ENCODE measurements at places on chromosomes 7 and 10.

DNA sequence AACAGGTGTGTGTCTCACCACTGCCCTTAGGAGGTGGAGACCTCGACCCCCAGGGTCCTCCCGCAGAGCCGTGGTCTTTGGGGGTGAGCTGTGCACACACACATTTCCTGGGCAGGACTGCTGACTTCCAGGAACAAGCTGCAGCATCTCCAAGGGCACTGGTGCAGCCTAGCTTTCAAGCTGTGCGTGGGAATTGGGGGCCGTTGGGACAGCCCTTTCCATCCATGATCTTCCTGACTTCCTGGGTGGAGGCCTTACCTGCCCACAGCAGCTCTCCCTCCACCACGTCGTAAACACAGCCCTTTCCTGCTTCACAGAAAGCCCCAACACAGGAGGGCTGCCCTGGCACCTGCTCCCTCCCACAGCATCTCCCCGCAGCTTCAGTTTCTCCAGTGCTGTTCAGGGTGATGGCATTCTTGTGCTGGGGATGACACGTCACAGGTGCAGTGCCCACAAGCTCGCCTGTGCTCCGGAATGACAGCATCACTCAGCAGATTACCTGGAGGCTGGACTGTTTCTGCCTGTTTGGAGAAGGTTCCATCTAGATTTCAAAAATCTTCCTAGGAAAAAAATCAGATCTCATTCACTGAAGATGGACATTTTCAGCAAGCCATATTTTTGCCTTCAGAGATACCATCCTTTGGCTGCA lies 208.0 kb upstream of the PPP2R2D start:
- DNase-seq = no peak

DNA sequence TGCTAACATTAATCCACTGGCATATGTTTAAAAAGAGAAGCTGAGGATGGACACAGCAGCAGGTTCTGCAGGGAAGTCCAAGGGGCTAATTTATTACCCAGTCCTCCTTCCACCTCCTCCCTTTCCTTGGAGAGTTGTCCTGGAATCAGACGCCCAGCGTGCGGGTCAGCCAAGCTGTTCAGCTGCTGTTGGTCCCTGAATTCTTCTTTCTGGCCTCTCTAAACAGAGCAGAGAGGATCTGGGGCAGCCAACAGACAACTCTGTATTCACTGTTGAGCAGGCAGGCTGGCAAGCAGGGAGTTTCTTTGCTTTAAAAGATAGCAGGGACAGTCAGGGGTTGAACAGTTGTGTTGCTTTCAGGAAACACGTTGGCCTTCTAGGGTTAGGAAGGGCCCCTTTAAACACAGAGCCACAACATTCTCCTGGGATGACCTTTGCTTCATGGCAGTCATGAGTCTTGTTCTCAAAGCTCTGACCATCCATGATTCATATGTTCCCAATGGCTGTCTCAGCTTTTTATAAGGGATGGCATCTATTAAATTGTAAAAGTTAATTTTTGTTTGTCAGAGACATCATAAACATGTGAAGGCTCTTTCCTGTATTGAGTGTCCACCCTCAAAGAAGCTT lies 217.0 kb downstream of the CREB5 start:
- no peak for DNase-seq

DNA sequence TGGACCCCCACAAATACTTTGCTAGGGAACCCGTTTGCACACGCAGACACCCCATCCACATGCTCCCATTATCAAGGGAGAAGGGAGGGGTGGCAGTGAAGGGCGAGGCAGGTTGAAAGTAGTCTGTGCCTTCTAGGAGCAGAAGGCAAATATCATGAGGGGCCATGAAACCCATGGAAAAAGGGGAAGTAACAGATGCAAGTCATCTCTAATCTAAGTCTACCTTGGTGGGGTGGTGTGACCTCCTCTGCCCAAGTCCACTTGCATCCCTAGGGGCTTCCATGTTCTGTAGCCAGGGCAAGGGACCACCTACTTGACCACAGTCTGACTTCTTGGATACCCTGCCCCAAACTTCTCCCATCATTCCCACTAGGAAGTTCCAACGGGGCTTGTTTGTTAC lies 5.5 kb downstream of the GIMAP6 start:
- DNase-seq = no peak

GRCh38 chr7:147584771-147585193 lies 1005.8 kb upstream of the C7orf33 start:
- no peak for DNase-seq

GRCh38 chr10:102422545-102423129 lies 2.0 kb downstream of the FBXL15 start:
- DNase-seq = no peak

- no peak for DNase-seq
These were observed 247.6 kb upstream of the HGF start for GRCh38 chr7:82017334-82017943.
